Fibroblast of skin of back (primary cell): ENCODE measurements at places on chromosomes 4 and X.

- DNase-seq = peak; percentile 30
Observed at GRCh38 chr4:108210989-108211835, 42.5 kb upstream of the LEF1 start.

DNA sequence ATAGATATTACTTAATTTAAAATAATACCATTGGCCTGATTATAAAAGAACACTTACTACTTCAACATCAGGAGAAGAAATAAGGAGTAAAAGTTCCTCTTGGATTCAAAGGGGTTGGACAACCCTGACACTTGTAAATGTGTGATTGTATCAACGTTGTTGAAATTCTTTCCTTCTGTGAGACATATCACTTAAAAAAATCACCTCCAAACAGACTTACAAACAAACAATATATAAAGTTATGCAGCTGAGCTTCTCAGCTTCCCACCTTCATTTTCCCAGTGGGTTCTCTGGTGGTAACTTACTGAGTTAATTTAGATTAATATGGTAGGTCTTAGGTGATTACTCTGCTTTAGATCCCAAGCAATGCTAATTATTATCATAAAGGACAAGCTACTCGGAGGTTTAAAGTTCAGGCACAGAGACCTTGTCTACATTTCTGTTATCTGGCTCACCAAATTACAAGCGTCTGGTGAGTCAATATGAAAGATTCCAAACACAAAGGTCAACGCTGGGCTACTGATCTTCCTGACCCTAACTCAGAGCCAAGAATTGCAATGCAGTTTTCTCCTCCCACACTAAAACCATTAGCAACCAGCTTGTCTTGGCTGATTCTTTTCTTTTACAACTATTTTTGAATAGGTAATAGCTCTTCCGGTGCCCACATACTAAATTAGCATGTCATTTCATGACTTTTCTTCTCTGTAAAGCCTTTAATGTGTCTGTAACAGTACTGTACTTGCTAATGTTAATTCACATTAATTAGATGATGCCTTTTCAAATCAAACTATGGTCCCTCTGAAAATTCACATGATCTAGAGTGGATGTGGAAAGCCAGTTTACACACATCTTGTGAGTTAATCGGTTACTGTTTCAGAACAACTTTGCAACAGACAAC is 157.6 kb downstream of the RASL11B start:
- peak; percentile 65 for DNase-seq

- no peak for DNase-seq
Observed at GRCh38 chr4:80540785-80541469, 205.4 kb downstream of the CFAP299 start.

DNA sequence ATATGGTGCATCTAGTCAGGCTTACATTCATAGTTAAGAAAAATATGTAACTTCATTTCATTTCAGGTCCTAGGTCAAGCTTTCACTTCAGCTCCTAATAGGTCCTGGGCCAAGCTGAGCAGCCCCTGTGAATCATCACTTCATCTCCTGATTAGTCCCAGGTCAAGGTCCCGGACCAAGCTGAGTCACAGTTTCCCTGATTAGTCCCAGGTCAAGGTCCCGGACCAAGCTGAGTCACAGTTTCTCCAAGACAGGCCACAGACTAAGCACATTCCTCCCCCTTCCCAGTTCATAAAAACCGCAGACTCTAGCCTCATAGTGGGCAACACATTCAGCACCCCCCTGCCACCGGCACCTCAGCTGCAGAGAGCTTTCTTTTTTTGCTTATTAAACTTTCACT is 1331.8 kb downstream of the PCDH19 start:
- no peak for DNase-seq

GRCh38 chr4:48064349-48064748 is 47.8 kb downstream of the NIPAL1 start:
- DNase-seq = no peak

- no peak for DNase-seq
Observed at GRCh38 chrX:40151211-40152172, 53.7 kb upstream of the BCOR start.
